ENCODE measurements at places on chromosomes 11 and 22.

DNA sequence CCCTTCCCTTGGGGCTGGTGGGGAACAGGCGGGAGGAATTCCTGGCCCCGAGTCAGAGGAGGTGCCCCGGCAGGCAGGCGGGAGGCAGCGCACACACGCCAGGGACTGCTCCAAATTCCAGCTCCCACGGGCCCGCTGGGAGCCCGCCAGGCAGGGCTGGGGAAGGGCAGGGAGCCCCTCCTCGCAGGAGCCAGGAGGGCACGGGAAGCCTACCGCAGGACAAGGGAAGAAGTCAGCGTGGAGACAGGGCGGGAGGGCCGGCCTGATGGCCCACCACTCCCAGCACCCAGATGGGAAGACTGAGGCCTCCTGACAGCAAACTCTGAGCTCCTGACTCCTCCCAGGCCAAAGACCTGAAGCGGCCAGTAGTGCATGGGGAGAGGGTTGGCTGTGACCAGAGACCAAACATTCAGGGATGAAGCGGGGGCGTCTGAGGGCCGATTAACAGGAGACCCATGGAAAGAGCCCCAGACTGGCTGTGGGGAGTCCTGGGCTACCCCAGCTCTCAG lies 22.4 kb downstream of the RPL3 start:
- DNase-seq: no peak

- no peak for DNase-seq
Measured at GRCh38 chr11:122661182-122661945, 5.8 kb downstream of the UBASH3B start.

- DNase-seq: no peak
Measured at GRCh38 chr22:49613108-49613507, 214.6 kb downstream of the BRD1 start.

DNA sequence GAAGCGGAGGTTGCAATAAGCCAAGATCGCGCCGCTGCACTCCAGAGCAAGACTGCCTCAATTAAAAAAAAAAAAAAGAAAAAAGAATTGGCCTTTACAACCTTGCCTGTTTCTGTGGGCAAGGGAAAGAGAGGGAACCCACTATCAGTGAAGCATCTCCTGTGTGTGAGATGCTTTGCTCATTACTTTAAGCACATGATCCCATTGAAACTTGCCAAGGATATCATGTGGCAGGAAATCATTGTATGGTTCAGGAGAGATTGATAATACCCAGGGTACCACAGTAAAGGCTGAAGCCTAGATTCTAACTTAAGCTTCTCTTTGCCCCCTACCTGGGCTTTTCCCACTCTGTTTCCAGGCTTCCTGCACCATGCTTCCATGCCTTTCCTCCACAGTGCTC lies 3.6 kb downstream of the LDLRAD3 start:
- DNase-seq: no peak

DNA sequence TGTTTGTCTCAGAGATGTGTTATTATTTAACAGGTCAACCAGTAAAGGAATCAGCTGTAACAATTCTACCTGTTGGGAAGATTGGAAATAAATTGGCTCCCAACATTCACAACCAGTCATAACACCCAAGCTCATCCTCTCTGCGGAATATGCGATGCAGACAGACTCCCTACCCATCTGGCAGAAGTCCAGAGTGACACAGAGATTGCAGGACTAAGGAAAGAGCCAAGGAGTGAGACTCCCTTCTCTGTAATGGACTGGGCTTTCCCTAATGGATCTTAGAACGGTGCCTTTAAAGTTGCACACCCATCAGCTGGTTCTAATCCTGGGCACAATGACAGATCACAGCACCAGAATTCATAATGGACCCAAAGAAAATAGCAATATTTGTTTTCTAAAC lies 27.8 kb upstream of the UBASH3B start:
- no peak for DNase-seq
